ENCODE measurements at places on chromosomes 7 and 10. TPM values are rescaled to one million over a fixed set of nuclear protein-coding genes. Genes with fewer than 3 reads are reported as not detected.

DNA sequence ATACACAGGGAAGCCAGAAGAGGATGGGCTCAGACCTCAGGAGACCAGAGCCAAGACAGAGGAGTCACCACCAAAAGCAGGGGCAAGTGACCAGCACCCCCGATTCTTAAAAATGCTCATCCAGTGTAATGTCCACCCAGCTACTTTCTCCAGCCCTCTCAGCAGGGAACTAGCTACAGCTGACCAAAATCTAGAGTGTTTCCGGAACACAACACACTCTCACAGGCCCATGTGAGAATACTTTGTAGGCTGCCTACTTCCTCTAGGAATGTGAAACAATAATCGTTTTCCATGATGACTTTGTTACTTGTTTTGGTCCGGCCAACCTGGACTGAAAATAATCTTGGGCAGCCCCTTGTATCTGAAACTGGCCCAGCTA, 14.5 kb downstream of the PSAP start:
- no peak for DNase-seq

DNA sequence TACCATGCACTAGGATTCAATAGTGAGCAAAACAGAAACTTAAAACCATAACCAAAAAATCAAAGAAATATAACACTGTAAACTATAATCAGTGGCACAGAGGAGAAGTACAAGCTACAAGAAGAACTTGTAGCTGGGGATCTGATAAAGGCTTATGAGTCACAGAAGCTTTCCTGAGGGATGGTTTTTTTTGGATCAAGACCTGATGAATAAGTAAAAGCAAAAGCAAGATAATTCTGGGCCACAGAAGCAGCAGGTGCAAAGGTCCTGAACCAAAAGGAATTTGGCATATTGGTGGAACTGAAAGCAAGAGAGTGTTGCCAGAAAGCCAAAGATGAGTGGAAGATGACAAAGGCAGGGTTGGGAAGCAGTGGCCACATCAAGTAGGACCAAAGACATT, 37.4 kb upstream of the BET1 start:
- DNase-seq, result no peak

- DNase-seq, result no peak
Observed at GRCh38 chr10:72315611-72316385, 38.9 kb downstream of the DNAJB12 start.

- no peak for DNase-seq
Observed at GRCh38 chr7:128000048-128000447, 31.2 kb downstream of the LRRC4 start.

DNA sequence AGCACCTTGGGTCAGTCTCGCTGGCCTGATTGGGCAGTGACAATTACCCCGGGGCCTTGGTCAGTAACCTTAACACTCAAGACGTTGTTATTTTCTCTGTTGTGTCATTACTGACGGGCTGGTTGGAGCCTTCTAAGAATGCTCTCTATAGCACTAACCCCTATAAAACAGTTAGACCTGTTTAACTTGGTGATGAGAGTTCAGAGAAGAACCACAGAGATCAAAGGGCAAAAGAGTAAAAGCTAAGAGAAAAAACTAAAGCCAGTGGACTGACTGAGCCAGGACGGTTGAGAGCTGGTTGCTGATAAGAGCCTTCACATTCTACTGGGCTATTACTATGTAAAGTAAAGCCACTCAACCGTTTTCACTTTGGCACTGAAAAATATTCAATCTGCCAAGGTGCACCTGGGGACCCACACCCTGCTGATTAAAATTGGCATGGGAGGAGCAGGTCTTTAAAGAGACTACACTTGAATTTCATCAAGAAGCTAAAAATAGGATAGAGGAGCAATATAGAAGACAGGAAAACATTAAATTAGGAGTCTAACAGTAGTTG, 13.6 kb upstream of the ITGB1 start:
- no peak for DNase-seq

GRCh38 chr10:100826983-100827818, 81.8 kb downstream of the PAX2 start:
- no peak for DNase-seq

DNA sequence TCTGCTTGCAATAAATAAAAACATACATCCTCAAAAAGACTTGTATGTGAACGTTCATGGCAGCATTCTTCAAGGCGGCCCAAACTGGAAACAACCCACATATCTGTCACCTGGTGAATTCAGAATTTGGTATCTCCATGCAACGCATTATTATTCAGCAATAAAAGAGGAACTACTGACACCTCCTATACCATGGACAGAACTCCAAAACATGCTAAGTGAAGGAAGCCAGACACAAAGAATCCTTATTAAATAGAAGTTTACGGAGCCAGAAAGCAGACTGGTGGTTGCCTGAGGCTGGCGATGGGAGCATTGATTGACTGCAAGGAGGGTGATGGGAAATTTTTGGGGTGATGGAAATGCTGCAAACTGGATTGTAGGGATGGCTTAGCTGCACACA, 530.8 kb upstream of the DPP6 start:
- no peak for DNase-seq

- DNase-seq, result no peak
Observed at GRCh38 chr10:49050366-49050765, 65.0 kb downstream of the VSTM4 start.

- DNase-seq, result peak; percentile 32
Observed at GRCh38 chr10:131901181-131901829, 497 bp downstream of the PPP2R2D start.

GRCh38 chr7:4836206-4836661, 25.6 kb downstream of the PAPOLB start:
- no peak for DNase-seq

DNA sequence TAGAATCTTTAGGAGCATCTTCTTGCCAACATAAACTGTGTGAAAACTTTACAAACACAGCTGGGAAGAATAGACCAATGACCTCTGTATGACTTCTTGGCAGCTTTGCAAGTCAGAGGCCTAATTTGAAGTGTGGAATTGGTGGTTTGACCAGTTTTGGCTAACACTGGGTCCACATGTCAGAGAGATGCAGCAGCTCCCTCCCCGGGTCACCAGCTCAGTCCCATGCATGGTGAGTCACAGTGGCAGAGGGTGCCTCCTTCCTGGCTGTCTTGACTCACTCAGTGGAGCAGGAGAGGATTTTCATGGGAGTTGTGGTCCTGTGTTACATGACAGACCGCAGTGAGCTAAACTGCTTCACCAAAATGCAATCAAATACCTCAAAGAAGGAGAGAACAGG, 8.2 kb upstream of the STARD3NL start:
- no peak for DNase-seq

DNA sequence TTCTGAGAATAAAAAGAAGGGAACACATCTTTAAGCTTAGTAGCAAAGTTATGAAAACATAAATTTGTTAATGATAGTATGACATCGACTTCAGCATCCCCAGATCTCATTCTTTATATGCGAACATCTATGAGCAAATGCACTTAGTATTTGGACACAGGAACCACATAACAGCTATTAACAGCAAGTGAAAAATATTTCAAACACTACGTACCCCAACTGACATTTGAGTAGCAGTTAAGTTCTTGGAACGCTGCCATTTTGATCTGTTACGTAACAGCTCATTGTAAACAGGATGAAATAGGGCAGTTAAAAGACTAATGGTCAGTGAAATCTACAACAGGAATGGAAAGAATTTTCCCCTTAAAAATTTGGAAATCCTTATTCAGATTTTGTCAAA, 428.9 kb downstream of the TNS3 start:
- peak; percentile 49 for DNase-seq

DNA sequence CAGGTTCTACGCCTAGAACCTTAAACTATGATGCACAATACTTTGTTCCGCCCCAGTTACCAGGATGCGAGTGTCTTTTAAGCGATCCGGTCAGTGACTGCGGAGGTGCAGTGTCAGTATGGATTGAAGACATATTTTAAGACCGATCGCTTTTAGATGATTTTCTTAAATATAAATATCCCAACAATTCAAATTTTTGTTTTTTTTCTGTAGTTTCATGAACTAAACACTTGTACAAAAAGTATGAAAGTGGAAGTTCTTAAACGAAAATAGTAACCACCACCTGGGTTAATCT, 835 bp downstream of the COMMD3 start:
- no peak for DNase-seq

DNA sequence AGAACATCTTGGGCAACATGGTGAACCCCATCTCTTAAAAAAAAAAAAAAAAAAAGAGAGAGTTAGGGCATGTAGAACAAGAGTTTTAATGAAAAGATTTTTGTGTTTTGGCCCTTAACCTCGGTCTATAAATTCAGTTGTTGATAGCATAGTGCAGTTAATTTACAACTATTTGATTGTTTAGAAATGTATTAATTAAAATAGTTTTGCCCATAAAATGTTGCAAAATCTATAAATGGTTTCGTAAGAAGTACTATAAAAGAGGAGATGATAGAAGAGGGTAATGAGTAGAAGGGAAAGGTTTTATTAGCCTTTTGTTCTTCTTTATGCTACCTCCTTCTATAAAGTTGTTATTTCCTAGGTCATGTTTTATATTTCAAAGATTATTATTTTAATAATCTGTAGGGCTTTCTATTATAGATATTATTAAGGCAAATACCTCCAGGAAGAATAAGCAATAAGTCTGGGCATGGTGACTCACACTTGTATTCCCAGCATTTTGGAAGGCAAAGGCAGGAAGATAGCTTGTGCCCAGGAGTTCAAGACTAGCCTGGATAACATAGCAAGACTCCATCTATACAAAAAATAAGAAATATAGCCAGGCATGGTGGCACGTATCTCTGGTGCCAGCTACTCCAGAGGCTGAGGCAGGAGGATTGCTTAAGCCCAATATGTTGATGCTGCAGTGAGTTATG, 73.3 kb downstream of the MCU start:
- no peak for DNase-seq

DNA sequence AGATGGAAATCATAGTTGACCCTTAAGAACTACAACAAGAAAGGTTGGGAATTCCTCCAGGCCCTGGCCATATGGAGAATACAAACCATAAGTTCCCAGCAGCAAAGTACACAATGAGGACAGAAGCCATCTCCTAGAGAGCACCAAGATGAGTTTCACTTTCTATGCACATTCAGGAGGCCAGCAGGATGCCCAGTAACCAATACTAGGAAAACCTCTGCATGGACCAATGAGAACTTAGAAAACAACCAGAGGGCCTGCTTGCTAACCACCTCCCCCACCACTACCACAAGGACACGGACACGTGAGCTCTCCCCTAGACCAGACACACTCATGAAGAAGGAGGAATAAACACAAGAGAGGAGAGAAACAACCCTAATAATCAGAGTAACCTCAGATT, 56.3 kb downstream of the IFIT5 start:
- no peak for DNase-seq

GRCh38 chr10:101123815-101124617, 7.1 kb upstream of the TLX1 start:
- no peak for DNase-seq

DNA sequence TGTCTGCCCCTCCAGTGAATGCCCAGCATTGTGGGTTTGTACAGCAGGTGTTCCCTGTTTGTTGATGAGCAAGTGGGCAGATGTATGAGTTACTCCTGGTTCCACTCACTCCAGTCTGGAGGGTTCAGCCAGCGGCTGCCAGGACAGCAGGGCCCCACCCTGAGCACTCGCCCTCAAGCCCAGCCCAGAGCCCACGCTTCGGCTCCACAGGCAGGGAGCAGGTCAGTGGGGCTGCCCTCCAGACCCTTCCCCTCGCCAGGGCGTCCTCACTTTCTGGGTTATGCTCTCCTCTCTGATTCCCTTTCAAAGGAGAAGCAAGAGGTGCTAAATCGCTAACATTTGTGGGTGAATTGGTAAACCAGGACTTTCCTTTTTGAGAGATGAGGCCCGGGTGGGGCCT, 4.8 kb upstream of the VIPR2 start:
- no peak for DNase-seq

- DNase-seq, result no peak
Observed at GRCh38 chr10:74922921-74923320, 96.5 kb downstream of the KAT6B start.

GRCh38 chr7:46603780-46604179, 682.7 kb upstream of the IGFBP3 start:
- no peak for DNase-seq

- DNase-seq, result no peak
Observed at GRCh38 chr10:62915158-62915557, 99.0 kb upstream of the EGR2 start.

DNA sequence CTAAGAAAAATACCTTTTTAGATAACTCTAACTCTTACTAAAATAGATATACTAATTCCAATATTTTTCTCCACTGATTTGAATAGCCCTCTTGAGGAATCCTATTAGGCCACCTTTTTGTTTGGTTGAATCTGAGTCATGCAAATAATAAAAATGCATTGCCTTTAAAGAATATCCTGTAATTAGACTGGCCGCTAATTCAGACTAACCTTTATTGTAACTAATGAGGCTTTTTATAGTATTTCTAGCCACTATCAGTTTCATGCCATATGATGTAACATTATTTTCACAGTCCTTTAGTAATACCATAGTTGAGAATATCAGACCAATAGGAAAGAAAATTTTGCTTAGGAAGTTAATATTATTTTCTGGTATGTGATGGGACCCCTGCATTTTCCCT, 90.1 kb downstream of the CREB5 start:
- no peak for DNase-seq

The HMX3 gene
- not detected for polyA plus RNA-seq

The HECW1 gene
- 6.8 TPM for polyA plus RNA-seq

The MYO3A gene
- polyA plus RNA-seq, result 7.0 TPM

The HIF1AN gene
- polyA plus RNA-seq, result 44.9 TPM

The CPN1 gene
- 2.9 TPM for polyA plus RNA-seq

The MSS51 gene
- polyA plus RNA-seq, result 1.6 TPM

The LIPN gene
- polyA plus RNA-seq, result not detected

The PON1 gene
- polyA plus RNA-seq, result 0.37 TPM

The NPSR1 gene
- not detected for polyA plus RNA-seq

The CYP3A7 gene
- 0.35 TPM for polyA plus RNA-seq

Data from right renal pelvis (tissue), 4 donors.